ENCODE measurements at places on chromosomes 7 and 10. TPM values are rescaled to one million over a fixed set of nuclear protein-coding genes. Genes with fewer than 3 reads are reported as not detected.

DNA sequence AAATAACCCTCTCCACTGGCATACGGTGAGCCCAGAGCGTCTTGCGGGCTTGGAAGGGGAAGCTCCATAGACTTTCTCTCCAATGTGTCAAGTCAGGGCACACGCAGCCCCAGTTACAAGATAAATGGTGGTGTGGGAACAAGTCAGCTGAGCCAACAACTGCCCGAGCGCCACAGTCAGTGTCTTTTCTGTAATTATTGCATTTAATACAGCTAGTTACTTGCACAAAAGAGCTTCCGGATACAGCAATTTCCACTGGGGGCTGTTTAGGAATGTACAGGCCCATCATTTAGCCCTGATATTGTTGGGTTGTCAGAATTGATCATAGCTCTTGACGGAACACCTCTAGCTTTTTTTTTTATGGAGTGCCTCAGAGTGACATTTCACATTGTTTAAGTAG, 193.5 kb upstream of the SP8 start:
- DNase-seq = no peak

DNA sequence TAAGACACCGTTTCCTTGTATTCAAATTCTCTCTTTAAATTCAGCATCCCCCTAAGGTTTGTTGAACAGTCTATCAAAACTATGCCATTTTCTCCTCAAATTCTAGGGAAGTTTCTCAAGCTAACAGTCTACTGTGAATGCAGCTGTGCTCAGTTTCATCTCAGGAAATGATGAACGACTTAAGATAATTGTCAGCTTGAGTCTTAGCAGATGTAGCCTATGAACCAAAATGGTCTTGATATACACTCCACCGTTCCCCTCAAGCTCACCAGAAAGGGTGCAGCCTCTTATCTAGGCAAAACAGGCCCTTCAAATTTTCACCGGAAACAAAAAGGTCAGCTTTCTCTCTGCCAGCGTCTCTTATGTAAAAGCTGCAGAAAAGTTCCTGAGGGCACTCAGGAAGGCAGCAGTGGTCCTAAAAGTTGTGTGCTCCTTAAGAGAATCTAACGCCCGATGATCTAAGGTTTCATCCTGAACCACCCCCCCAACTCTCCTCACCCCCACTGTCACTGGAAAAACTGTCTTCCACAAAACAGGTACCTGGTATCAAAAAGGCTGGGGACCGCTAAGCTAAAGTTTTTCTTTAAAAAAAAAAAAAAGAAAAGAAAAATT, 2.1 kb downstream of the DNAJC9 start:
- DNase-seq = no peak

- no peak for DNase-seq
Measured at GRCh38 chr7:101180130-101180755, at the start of gene NAT16. Gene NAT16 (minus strand): TSS chr7:101180293. CDS start chr7:101174807, 5,486 bp downstream.

GRCh38 chr10:21638681-21639080, 104.6 kb downstream of the MLLT10 start:
- no peak for DNase-seq

DNA sequence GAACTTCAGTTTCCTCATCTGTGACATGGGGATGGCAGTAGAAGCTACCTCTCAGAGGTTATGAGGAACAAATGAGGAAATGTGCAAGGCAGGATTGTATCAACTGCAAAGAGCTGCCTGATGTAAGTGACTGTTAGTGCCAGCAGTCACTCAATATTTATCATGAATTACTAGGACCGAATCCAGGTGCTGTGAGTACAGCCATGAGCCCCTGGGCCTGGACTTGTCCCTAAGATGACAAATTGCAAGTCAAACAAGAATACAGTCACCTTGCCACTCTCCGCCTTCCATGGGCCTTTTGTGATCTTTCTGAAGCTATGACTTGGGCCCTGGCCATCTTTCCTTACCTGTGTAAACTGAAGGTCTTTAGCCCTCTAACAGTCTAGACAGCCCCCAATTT, 27.7 kb upstream of the TLX1 start:
- no peak for DNase-seq

DNA sequence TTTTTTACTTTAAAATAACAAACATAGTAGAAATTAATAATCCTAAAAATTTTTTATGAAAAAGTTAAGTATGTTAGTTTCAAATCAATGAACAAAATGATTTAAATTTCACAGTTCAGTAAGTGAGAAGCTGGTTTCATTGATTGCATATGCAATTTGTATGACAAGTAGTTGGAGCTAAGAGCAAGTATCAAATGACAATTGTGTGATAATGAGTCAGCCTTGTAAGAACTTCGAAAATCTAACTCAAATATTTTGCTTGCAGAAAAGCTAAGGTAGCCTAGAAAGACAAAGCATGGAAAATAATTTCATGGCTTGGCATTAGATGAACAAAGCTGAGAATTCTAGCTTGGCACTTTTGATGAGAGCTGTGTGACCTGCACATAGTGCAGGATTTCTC, 111.5 kb downstream of the HDAC9 start:
- peak; percentile 3 for DNase-seq

GRCh38 chr10:103766751-103767505, 88.4 kb downstream of the SH3PXD2A start:
- DNase-seq = no peak

DNA sequence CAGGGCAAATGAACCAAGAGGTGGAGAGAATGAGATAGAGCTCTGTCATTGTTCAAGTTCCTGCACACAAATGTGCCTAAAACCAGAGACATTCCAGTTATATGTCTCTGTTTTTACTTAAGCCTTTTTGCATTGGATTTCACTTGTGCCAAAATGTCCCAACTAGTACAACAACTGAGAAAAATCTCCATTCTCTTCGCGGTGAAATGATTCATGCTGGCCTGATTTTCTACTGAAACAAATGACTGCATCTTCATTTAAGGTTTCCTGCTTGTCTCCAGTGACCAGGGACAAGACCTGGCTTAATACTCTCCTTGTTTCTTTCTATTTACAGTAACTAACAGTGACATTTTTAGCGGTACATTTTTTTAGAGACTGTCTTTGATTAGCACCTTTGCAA, 714.9 kb downstream of the KCNMA1 start:
- no peak for DNase-seq

- peak; percentile 36 for DNase-seq
Measured at GRCh38 chr7:3650844-3651243, 349.8 kb downstream of the SDK1 start.

- DNase-seq = no peak
Measured at GRCh38 chr10:96639899-96640298, 53.1 kb upstream of the TM9SF3 start.

GRCh38 chr7:11604505-11604904, 227.5 kb downstream of the THSD7A start:
- DNase-seq = no peak

DNA sequence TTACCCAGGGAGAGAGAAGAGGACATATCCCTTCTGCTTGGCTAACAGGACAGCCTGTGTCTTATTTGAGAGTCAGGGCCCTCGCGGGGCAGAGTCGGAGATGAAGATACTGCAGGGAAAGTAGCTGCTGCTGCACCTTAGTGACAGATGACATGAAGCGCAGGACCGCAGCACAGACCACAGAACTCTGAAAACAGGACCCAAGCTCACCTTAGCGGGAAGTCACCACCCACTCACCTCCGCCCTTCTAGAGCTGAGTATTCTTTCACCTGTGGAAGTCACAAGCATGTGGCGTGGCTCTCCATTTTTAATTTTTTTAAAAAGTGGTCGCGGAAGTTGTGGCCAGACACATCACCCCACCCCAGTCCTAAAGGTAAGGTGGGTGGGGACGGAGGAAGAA, 191.4 kb downstream of the FAM107B start:
- DNase-seq = no peak

DNA sequence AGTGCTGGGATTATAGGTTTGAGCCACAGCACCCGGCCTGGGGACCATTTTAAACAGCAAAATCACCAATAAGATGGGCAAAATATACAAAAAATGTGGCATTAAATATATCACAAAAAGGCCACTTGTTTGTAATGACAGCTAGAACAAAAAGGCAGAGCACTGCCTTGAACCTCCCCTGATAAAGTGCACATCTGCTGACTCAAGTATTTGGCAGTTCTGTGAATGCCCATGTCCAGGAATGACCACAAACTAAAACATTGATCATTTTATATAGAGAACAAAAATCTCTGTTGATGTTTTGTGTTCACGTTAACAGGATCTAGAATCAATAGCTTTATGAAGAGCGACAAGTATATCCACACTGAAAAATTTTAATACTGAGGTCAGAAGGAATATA, 21.5 kb downstream of the HERC4 start:
- DNase-seq = no peak

DNA sequence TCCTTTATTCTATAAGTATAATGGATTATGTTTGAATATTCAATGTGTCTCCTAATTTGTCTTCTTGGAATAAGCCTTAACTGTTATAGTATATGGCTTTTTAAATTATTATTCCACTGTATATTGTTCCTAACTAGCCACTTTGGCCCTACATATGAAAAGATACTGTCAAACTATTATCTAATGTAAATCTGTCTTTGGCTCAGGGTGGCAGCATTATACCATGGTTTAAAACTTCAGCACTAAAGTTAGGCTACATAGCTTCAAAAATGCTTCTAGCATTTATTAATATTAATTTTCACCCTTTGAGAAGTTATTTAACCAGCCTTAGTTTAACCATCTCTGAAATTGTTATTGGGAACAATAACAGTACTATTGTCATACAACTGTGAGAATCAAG, 543.1 kb upstream of the MBL2 start:
- peak; percentile 9 for DNase-seq

GRCh38 chr7:80106498-80107113, 28.0 kb upstream of the GNAI1 start:
- DNase-seq = no peak

DNA sequence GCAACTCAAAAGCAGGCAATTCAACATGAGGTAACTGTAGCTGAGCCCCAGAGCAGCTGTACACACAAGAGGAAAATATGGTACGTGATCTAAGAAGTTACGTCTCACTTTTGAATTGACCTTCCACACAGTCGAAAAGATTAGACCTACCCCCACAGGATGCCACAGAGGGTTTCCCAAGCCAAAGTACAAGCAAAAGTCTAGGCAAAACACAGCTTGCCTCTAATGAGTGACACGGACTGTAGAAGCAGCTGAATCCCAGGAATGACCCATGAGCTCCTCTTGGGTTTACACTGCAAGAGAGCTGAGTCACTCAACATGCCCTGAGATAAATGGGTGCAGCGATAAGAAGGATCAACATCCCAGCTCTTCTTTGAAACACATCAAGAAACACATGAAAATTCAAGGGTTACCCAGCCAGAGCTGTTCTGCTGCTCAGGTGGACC, 9.8 kb downstream of the CREB3L2 start:
- no peak for DNase-seq

GRCh38 chr7:69187824-69188333, 410.4 kb upstream of the AUTS2 start:
- DNase-seq = no peak

GRCh38 chr10:53276797-53277196, 504.2 kb upstream of the MBL2 start:
- DNase-seq = no peak

DNA sequence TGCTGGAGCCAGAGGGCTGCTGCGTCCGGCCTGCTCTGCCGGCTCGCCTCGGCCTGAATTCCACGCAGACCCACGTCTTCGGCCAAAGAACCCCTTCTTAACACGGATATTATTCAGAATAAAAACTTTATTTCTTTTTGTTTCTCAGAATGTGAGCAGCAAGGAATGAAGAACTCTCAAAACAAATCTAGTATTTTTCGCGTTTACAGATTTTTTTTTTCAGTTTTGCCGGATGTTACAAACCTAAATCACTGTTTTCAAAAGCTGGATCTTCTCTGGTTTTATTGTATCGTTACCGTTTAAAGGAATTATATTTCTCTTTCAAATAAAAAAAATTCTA, 4.4 kb upstream of the HOXA2 start:
- DNase-seq = no peak

DNA sequence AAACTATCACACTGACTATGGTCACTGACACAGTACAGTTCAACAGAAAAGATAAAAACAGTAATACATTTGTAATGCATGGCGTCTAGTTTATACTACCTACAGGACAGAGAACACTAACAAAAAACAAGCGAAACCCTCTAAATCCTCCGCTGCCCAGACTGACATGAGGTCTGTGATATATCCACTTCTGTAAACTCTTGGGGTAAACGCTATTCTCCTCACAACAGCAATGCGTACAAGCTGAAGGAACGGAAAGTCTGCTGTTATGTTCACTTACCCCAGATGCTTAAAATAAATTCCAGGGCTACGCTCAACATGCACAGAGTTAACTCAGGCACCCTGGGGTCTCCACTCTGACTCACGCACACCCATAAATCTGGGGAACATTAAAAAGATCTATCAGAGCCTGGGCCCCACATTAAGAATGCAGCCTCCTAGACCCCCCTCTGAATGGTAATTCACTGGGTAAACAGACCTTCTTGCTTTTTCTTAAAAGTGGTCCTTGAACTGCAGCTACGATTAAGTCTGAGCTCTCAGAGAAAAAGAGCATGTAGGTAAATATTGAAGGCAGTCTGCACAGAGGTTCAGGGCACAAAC, 105.6 kb downstream of the CTBP2 start:
- no peak for DNase-seq

- peak; percentile 76 for DNase-seq
Measured at GRCh38 chr7:5591278-5591874, 167.7 kb upstream of the TNRC18 start.

GRCh38 chr10:96996275-96996965, 164.3 kb downstream of the LCOR start:
- DNase-seq = no peak

DNA sequence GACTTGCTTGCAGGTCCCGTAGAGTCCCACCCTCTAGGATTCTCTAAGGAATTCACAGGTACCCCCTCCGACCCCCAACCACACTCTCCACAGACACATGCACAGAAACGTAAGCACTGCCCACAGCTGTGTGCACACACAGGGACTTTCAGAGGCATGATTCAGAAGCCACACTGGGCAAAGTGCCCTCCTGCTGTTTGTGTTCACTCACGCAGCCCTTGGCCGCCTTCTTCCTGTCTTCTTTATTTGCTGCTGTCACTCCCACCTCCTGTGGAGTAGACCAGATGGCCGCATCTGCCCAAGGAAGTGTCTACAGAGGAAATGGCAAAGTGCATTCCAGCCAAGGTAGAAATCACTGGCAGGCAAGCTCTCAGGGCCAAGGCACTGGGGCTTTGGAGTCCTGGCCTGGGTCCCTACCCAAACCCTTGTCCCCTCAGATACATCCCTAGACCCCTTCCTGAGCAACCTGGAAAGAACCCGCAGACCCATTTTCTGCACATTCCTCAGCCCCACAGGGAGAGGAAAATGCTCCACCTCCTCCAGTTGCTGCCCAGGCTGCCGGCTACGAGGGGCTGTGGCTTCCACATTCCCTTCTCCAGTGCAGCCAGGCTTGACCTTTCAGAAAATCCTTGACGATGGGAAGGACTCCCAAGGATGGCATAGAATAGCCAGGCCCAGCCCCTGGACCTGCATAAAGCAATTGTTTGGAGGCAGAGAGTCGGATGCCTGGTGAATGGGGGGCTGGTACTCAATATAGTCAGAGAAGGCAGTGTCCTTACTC, 21.6 kb upstream of the GIMAP8 start:
- peak; percentile 82 for DNase-seq

ATP6V0A4 gene
- polyA plus RNA-seq = 0.93 TPM

MMD2 gene
- polyA plus RNA-seq = not detected

SFRP4 gene
- polyA plus RNA-seq = not detected

SPDYE2B gene
- polyA plus RNA-seq = not detected

GNAT3 gene
- polyA plus RNA-seq = not detected

CRYGN gene
- polyA plus RNA-seq = not detected

GDF2 gene
- polyA plus RNA-seq = not detected

All from mammary epithelial cell (primary cell).